ENCODE measurements at places on chromosomes 6 and 20.

GRCh38 chr6:34093206-34093605, 52.7 kb downstream of the GRM4 start:
- DNase-seq: no peak

- no peak for DNase-seq
Observed at GRCh38 chr20:5212907-5213487, 86.2 kb downstream of the CDS2 start.

DNA sequence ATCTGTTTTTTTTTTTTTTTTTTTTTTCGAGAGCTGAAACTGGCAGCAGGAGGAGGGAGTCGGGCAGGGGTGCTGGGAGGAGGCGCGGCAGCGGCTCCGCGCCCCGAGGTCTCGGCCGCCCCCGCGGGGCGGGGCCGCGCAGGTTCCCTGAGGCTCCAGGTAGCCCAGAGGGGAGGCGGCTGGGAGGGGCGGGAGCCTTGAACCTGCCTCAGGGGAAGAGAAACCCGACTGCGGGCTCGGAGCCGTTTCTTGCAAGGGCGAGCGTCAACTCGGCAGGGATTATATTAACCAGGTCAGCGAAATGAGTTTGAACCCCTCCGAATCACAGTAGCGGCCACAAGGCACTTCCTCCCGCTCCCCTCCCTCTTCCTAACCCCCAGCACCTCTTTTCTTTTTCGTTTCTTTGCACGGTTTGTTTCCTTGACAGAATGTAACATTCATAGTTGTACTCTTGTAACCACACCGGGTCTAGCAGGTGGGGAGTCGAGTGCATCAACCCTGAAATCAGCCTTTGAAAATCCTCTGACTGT, 2.0 kb downstream of the MYB start:
- peak; percentile 11 for DNase-seq

DNA sequence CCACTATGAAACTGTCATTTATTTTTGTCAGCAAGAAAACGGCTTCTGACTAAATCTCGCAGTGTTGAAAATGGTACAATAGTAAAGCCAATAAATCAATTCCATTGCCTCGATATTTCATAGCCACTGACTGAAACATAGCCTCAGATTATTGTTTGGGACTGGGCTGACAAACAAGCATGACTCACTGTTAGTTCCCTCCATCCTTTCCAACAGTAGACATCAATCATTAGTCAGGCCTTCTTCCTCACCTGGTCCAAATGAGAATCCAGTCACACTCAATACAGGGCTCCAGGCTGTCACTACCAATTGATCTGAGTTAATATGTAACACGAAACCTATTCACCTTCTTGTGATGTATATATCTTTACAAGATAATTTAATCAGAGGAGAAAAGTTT, 66.1 kb downstream of the ADGRB3 start:
- no peak for DNase-seq

GRCh38 chr20:58818586-58819285, 32.0 kb downstream of the GNAS-AS1 start:
- peak; percentile 64 for DNase-seq

DNA sequence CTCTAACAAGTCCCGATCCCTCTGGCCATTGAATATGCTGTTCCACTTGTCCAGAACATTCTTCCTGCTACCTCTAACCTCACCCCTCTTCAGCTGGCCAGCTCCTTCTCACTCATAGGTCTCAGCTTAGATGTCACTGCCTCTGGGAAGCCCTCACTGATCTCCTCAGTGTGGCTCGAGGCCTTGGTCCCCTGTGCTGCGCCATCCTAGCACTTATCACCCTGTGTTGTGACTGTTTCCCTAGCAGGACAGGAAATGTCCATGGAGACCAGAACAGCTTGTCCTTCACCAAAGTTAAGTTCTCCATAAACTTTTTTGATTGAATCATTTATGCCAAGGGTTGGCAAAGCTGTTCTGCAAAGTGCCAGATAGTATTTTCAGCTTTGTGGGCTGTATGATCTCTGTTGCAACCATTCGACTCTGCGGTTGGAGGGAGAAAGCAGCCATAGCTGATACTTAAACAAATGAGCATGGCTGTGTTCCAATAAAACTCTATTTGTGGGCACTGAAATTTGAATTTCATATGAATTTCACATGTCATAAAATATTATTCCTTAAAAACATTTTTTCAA, 6.5 kb upstream of the BNIP5 start:
- DNase-seq: no peak

DNA sequence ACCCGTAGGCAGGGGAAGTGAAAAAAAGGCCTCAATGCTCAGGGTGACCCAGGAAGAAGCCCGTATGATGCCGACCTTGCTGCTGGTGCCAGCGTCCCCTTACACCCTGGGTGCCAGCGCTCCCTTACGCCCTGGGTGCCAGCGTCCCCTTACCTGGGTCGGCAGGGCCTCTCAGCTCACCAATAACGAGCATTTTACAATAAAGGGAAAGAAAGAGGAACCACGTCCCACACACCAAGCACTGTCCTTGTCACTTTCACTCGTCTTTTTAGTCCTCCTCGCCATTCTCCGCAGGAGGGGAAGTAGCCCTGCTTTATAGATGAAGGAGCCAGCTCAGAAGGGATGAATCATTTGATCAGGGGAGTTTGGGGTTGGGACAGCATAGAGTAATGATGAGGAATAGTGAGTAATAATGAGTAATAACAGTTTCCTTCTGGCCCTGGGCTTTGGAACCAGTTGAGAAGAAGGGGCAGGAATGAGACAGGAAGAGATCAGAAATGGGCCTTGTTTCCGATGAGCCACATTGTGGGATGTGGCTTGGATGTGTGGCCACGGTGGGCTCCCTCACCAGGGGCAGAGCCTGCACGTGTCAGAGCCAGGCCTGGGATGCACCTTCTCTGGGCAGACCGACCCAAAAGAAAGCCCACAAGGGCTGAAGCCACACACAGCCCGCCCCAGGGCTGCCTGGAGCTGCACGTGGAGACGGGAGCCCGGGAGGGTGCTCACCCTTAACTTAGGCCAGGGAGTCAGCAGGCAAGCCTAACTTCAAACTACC, 75.7 kb downstream of the SYNJ2 start:
- peak; percentile 89 for DNase-seq

DNA sequence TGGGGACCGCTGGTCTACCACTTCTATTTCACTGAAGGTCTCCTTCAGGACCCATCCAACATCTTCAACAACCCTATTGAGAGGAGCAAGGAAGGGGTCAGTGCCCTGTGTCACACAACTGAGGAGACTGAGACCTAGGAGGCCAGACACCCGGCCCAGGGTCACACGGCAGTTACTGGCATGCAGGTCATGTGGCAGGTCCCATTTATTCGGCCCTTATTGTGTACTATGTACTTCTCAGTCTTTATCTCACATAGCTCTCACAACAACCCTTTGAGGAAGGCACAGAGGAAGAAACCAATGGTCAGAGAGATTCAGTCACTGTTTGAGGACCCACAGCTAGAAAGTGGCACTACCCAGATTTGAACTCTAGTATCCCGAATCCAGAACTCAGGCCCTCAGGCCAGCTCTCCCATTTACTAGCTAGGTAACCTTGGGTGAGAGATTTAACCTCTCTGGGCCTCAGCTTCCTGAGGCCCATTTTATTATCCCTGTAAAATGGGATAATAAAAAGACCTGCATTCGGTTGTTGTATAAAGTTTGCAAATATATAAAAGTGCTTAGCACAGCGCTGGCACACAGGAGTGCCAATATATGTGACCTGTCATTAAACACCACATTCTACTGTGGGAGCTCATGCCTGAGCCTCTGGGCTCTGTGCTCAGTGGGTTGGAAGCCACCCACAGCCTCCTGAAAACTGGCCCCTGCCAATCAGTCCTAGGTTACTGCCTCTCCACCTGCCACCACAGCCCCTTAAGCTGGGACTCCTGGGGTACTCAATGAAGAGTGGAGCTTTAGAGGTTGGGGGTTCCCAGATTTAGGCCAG, 15.8 kb downstream of the TFEB start:
- no peak for DNase-seq

DNA sequence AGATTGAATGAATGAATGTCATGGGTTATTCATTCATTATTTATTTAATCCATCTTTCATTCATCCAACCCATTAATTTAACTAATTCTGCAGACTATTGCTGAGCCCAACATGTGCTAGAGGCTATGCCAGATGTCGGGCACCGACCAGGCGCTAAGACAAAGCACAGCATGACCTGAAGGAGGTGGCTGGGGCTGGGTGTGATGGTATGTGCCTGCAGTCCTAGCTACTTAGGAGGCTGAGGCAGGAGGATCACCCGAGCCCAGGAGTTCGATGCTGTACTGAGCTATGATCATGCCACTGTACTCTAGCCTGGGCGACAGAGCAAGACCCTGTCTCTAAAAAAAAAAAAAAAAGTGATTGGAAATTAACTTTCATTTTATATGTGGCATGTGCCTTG, 5.7 kb upstream of the SLC22A7 start:
- DNase-seq: no peak

GRCh38 chr6:130848945-130849344, 21.7 kb downstream of the SMLR1 start:
- no peak for DNase-seq

DNA sequence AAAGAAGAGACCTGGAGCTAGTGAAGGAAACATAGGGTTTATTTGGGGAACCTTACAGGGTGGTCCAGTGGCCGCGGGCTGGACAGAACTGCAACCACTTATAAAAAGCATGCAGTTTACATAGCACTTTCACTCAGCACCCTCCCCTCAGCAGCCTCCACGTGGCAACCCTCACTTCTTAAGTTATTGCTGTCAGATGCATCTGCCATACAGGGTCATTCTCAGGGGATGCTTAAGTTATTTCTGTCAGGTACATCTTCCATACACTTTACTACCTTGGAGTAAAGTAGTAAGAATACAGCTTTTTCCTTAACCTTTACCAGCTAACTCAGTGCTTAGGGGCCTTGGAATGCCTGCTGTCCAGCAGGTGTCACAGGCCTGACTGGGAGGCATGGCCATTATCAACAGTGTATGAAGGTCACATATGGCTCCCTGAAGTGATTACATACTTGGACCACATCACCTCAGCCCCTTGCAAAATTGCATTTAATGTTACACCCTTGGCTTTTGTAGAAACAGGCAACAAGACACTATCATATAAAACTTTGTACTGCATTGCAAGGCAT, 2.0 kb upstream of the NOL7 start:
- DNase-seq: no peak

GRCh38 chr6:157982102-157982562, 469 bp downstream of the SYNJ2 start:
- peak; percentile 58 for DNase-seq

Measured in GM03348 (cell line).